ENCODE measurements at places on chromosomes 3 and 15. TPM values are rescaled to one million over a fixed set of nuclear protein-coding genes. Genes with fewer than 3 reads are reported as not detected.

Gene DAZL
- total RNA-seq: not detected

DNA sequence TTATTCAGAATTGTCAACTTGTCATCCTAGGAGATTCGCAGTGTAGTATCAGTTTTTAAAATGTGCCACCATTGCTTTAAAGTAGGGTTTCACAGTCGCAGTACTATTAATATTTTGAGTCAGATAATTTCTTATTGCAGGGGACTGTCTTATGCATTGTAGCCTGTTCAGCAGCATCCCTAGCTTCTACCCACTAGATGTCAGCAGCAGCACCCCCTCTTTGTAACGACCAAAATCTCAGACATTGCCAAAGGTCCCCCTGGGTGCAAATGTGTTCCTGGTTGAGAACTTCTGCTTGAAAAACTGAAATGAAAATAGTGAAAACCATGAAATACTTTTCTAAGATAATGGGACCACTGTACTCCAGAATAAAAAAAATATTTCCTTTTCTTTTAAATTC, 474.8 kb downstream of the CNTN3 start:
- H3K27me3 ChIP-seq: no peaks in the 10 kb centered on the region
- no peak overlapping the region for H3K27ac ChIP-seq
- no peak for DNase-seq
- no peaks in the 10 kb centered on the region for H3K36me3 ChIP-seq
- H3K4me3 ChIP-seq: no peak overlapping the region
- no peaks in the 10 kb centered on the region for H3K4me1 ChIP-seq

GRCh38 chr15:58355973-58356372, 75.8 kb upstream of the LIPC start:
- no peaks in the 10 kb centered on the region for H3K36me3 ChIP-seq
- H3K4me1 ChIP-seq: no peaks in the 10 kb centered on the region
- H3K27ac ChIP-seq: no peak overlapping the region
- no peak overlapping the region for H3K4me3 ChIP-seq

DNA sequence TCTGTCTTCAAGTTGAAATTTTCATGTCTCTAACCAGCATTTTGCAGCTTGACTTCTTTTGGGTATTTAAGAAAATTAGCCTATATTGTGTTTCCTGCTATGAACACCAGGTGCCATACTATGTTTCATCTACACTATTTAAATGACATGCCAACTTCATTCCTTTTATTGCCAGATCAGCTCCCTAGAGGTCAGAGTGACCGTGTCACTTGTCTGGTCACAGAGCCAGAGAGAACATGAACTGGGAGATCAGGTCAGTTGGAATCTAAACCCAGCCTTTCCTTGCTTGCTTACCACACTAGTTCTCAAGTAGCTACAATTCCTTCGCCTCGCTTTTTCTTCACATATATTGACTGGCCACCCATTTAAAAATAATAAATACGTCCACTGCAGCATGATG, 87.6 kb downstream of the THBS1 start:
- no peak for DNase-seq
- H3K27ac ChIP-seq: no peak overlapping the region
- H3K36me3 ChIP-seq: no peaks in the 10 kb centered on the region
- no peaks in the 10 kb centered on the region for H3K27me3 ChIP-seq
